Esophagus muscularis mucosa (tissue), 4 donors: ENCODE measurements at places on chromosomes 5 and 9.
A peak's percentile ranks its signal among the peaks of the same experiment; 100 is the strongest.

- no peak for DNase-seq
Measured at GRCh38 chr5:100787648-100788047, 115.4 kb downstream of the ST8SIA4 start.

DNA sequence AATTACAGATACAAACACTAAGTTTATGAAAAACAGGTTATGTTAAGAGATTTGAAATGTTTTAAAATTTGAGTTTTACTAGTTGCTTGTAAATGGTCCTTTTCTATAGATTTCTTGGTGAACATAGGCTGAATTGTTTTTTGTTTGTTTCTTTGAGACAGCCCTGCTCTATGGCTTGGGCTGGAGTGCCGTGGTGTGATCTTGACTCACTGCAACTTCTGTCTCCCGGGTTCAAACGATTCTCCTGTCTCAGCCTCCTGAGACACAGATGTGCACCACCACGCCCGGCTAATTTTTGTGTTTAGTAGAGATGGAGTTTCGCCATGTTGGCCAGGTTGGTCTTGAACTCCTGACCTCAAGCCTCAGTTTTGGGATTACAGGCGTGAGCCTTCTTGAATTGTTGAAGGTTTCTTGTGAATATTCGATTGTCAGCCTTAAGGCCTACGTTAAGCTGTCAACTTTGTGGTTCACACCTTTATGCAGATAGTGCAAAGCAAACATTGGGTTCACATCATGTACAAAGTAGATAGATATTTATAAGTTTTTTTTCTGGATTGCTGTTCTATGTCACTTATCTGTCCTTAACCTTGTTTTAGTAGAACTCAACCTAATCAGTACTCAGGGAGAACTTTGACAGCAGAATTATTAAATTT is 26.2 kb downstream of the UHRF2 start:
- DNase-seq: no peak

- DNase-seq: no peak
Measured at GRCh38 chr5:67164856-67165525, 31.6 kb downstream of the CD180 start.

DNA sequence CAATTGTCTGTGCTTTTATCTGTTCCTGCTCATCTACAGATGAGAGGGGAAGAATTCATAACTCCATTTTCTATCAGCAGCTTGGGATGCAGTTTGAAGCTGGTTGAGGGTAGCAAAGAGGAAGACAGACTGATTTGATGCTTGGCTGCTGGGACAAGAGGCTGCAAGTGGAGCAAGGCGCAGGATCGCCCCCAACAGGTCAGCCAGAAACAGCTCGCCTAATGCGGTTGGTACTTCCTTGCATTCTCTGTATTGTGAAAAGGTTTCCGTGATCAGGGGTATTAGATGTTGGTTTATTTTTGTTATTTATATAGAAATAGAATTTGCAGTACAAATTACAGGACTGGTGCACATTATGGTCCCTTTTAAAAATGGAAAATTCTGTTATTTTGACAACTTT is 40.6 kb downstream of the ZNF883 start:
- DNase-seq: no peak

- peak; percentile 81 for DNase-seq
Measured at GRCh38 chr9:85433046-85433445, 308.7 kb downstream of the AGTPBP1 start.

DNA sequence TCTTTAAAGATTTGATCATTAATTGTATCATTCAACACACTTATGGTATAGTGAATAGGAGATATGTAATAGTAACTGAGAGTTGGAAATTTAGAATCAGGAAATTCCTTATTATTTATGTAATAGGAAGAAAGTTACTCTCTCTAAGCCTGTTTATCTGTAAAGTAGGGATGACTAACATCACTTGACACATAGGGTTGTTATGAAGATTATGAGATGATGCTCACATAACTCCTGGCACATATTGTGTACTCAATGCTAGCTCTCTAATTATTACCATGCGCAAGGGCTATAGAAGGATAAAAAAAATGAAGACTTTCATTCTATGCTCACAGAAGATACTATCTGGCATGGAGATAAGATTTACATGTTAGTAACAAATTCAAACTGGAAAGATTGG is 149.9 kb downstream of the ISOC1 start:
- DNase-seq: no peak

DNA sequence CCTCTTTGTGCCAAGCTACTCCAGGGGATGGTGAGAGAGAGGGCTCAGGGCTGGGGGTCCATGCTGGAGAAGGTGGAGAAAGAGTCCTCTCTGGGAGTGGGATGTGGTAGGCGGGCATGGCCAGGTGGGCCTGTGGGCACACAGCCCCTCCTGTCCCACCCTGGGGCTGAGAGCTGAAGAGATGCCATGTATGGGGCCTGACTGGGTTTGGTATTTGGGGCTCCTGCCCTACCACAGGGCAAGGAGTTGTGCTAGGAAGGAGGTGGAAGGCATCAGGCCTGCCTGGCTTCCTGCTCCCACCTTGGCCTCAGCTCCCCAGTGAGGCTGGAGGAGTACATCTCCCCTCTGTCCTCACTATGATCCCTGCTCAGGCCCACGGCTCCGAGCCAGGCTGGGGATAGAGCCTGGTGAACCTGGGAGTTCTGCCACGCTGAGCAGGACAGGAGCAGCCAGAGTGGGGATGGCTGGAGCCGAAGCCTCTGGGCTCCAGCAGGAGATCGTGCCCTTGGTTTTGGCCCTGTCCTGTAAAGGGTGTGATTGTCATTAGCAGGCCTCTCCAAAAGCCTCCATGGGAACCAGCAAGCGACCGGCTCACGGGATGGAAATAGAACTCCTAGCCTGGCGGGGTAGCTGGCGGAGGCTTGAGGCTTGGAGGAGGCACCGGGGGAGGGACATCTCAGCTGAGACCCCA is 75.5 kb downstream of the CACNA1B start:
- DNase-seq: no peak

DNA sequence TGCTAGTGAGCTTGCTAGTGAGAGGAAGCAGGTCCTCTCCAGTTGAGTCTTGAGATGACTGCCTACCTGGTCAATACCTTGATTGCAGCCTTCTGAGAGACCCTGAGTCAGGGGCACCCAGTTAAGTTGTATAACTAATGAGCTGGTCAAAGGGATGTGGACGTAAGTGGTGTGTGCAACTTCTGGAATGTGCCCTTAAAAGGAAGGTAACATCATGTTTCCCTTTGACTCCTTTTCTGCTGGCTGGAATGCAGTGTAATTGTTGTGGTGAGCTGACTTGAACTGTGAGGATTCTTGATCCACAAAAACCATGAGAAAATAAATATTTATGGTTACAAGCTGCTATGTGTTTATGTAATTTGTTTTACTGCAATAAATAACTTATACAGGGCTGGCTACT is 2.4 kb upstream of the SNX2 start:
- DNase-seq: no peak

DNA sequence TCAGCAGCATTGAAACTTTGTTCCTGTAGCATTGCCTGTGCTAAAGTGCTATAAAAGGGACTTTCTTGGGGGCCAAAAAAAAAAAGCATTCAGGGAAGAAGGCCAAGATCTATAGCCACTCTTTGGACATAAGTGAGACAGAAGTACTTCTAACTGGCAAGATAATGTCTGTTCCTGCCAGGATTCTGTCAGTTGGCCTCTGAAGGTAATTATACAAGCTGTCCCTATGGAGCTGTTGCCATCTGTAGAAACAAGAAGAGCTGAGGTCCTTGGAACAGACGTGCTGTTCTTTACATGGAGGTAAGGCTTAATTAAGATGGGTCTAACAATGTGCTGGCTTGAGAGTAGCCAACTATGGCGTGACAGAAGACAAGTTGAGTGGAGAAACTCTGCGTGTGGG is 9.7 kb downstream of the KIF20A start:
- DNase-seq: no peak

- DNase-seq: no peak
Measured at GRCh38 chr5:147044572-147045273, 166.2 kb upstream of the PPP2R2B start.

GRCh38 chr5:141570655-141571054 is 48.1 kb downstream of the DIAPH1 start:
- no peak for DNase-seq

GRCh38 chr5:26889815-26890214 is 148.6 kb downstream of the CDH9 start:
- no peak for DNase-seq

DNA sequence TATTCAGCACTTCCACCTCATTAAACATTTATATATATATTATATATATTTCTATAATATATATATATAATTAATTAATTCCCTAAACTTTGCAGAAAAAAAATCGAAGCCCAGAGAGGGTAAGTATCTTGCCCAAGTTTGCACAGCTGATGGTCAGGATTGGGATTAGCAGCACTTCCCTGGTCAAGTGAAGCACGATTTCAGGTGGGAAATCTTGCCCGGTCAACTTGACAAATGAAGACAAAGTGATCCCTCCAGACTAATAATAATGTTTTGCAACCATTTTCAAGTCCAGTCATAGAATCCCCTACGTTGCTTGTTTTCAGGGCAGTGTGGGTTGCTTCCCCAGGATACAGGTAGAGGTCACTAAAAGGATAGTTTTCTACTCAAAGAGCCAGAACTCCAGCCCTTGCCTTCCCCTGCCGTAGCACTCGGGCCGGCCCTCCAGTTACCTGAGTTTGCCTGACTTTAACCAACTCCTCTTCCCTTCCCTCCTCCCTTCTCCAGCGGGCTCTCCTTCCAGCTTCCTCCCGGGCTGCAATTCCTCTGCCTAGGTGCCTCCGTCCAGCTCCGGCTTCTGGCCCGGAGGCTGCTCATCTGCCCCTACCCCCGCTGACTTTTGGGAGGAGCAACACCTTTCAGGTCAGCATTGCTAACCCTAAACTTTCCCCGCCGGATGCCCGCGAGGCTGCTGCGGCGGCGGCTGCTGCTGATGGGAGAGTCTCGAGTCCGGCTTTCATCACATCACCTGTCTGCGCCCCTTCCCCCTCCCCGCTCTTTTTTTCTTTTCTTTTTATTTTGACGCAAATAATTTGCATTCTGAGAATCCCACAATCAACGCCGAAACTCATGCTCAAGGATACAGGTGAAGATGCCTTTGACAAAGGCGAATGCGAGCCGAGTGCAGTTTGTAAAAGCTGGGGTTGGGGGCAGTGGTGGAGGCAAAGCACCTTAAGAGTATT is 930 bp downstream of the PRLR start:
- no peak for DNase-seq

DNA sequence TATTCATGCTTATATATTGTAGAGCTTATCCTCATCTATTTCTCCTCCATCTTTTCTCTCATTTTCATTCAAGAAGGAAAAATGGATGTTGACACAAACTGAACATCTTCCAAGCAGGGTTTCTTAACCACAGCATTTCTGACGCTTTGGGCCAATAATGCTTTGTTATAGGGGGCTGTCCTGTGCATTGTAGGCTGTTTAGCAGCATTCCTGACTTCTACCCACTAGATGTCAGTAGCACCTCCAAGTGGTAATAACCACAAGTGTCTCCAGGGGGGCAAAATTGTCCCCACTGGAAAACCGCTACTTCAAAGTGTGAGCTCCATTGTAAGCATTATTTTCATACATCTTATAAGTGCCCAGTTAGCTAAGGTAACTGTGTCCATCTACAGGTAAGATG is 2.6 kb upstream of the TXNDC8 start:
- no peak for DNase-seq

- DNase-seq: no peak
Measured at GRCh38 chr9:100477241-100477640, 4.3 kb downstream of the TMEFF1 start.

GRCh38 chr9:38065369-38066075 is 3.5 kb downstream of the SHB start:
- DNase-seq: no peak

DNA sequence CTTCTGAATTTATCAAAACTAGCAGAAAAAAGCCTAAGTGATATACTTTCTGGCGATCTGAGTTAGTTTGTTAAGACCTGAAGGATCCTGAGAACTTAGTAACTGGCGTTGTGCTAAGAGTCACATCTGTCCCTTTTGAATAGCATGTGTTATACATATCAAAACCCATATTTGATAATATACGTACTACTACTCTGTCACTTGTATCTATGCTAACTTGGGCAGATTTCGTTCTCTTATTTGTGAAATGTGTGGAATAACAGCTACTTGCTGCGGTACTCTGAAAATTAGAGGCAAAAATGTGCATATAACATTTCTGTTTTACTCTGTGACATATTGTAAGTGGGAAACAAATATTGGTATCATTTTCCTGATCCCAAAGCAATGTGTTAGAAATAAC is 126.4 kb downstream of the PARP8 start:
- DNase-seq: no peak

DNA sequence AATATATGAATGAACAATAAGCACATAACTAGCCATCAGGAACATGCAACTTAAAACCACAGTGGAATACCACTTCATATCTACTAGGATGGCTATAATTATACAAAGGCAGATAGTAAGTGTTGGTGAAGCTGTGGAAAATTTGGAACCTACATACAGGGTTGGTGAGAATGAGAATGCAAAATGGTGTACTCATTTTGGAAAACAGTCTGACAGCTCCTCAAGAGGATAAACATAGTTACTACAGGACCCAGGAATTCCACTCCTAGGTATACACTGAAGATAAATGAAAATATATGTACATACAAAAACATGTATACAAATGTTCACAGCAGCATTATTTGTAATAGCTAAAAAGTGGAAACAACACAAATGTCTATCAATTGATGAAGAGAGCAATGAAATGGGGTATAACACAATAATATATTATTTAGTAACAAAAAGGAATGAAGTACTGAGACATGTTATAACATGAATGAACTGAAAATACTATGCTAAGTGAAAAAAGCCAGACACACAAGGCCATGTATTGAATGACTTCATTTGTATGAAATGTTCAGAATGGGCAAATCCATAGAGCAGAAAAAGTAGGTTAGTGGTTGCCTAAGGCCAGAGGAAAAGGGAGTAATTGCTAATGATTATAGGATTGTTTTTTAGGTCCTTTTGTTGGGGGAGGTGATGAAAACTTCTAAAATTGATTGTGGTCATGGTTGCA is 31.2 kb upstream of the CDK5RAP2 start:
- no peak for DNase-seq

DNA sequence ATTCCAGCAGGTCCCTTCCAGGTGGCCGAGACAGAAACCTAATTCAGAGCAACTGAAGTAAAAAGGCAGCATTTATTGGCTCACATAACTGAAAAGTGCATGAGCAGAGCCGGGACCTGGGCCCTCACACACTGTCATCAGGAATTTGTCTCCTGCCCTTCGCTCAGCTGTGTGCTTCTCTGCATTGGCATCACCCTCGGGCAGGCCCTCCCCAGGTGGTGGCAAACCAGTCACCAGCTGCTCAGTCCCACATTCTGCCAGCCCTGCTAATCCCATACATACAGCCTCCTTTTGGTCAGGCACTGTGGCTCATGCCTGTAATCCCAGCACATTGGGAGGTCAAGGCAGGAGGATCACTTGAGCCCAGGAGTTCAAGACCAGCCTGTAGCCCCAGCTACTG is 11.5 kb upstream of the CPLX2 start:
- no peak for DNase-seq

GRCh38 chr5:6235726-6236125 is 142.6 kb downstream of the MED10 start:
- DNase-seq: peak; percentile 80

DNA sequence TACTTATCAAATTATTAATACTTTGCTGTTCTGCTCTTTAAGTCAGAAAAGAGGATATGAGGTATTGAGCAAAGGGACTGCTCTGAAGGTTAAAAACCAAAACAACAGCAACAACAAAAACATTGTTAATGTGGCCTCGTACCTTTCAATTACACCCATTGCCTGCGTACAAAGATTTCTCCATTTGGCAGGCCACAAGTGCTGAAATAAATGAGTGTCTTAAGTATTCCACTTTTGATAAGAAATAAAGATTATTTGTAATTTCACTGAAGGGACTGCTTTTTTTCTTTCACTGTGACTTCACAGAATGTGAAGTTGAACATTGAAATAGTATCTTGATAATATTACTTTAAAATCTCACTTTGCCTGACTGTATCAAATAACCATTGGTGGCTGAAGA is 163.2 kb upstream of the MRPS30 start:
- DNase-seq: no peak
